ENCODE measurements at places on chromosomes 12 and 14.

- no peak for DNase-seq
Observed at GRCh38 chr14:73991092-73991491, 28.0 kb downstream of the ENTPD5 start.

DNA sequence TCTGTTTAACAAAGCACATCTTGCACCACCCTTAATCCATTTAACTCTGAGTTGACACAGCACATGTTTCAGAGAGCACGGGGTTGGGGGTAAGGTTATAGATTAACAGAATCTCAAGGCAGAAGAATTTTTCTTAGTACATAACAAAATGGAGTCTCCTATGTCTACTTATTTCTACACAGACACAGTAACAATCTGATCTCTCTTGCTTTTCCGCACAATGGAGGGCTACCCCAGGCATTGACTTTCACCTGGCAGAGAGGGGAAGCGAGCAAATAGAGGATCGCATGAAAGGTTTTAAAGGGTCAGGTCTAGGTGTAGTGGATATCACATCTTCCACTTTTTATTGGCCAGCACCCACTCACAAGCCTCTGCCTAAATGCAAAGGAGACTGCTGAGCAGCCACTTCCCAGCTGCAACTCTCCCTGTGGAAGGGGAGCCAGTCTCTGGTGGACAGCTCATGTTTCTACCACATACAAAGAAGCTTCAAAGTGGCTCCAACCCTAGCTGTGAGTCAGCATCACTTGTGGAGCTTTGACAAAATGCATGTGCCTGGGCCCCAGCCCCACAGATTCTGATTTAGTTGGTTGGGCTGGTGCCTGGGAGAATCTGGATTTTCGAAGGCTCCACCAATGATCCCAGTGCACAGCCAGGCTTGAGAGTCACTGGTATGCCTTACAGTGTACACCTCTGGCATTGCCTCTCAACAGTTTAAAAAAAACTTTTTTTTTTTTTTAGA is 7.2 kb upstream of the FNTB start:
- no peak for DNase-seq

GRCh38 chr12:104953323-104953722 is 4.8 kb downstream of the SLC41A2 start:
- DNase-seq: no peak

- peak; percentile 43 for DNase-seq
Observed at GRCh38 chr14:31025367-31026076, at the start of gene AP4S1. AP4S1 (plus strand) TSS chr14:31025649; CDS start chr14:31066197, 40,548 bp downstream.

- no peak for DNase-seq
Observed at GRCh38 chr12:92786045-92786444, 83.3 kb downstream of the PLEKHG7 start.

- no peak for DNase-seq
Observed at GRCh38 chr12:25518512-25518911, 34.6 kb downstream of the LMNTD1 start.

- no peak for DNase-seq
Observed at GRCh38 chr12:46410495-46410894, 37.9 kb upstream of the SLC38A2 start.

DNA sequence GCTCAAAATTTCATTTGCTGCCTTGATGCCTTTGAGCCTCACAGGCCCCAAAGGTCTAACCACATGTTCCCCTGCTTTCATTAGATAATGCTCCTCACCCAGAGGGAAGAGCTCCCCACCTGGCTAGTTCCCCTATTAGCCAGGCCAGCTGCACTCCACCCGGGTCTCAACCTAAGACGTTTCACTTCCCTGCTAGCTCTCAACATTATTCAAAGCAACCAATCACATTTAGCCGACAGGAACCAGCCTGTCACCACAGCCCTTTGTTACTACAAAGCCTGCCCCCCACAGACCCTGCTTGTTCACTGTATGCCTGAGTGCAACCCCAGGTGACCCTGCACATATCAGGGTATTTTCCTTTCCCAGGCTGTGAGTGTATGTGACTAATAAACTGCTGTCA is 78.6 kb downstream of the SLC15A5 start:
- no peak for DNase-seq

- DNase-seq: no peak
Observed at GRCh38 chr12:51225771-51226170, 7.9 kb upstream of the POU6F1 start.

DNA sequence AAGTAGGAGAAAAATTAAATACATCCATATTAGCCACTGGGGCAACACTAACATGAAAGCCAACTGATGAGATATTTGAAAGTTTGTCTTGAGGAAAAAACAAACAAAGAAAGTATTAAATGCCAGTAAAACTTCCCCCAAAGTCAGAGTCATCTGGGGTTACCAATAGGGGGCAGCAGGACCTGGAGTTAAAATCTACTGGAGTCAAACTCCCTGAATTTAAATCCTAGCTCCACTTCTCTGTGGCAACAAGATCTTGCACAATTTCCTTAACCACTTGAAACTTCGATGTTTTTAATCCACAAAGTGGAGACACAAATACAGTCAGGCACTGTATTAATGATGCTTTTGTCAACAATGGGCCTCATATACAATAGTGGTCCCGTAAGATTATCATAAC is 14.4 kb downstream of the PLEKHG7 start:
- DNase-seq: no peak

DNA sequence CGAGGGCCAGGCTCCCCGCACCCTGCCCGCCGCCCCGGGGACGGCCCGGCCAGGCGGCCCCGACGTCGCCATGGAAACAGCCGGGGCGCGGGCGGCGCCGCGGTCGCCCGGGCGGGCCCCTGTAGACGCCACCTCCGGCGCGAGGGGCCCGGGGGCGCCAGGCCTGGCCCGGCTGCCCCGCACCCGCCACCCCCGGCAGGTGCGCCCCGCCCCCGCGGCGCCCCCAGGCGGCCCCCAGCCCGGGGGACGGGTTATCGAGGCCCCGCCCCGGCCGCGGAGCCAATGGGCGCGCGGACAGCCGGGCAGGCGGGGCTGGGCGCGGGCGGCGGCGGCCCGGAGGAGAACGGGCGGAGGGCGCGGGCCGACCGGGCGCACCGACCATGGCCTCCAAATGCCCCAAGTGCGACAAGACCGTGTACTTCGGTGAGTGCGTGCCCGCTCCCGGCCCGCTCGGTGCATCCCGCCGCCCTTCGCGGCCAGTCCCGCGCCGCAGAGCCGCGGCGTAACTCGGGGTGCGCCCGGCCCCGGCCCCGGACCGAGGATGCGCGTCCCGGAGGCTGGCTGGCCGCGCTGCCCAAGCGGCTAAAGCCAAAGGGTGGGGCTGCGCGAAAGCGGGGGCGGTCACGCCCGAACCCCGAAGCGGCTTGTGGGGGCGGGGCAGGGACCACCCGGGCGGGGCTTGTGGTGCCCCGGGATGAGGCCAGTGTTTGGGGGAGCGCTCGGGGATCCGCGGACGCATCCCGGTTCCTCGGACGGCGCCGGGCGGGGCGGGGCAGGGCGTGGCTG is at the start of gene CRIP2:
Gene CRIP2, plus strand, starts transcription at position 339 of the 786 bp plus-strand sequence. Its CDS starts 42 bp downstream, at position 381.
- no peak for DNase-seq

DNA sequence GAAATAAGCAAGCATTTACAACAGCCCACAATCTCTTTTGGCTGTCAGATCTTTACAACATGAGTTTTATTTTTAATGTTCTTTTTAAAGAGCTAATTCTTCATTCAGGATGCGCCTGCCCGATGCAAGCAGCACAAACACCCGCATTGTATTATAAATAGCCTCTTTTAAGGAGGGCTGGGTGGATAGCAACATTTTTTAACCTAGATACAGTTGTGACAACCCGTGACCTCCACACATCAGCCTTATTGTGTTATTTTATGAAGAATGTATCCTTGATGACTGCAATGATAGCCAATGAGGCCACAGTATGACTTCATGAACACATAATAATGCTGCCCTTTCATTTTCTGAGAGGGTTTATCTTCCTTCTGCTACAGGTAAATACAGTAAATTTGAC is 173.7 kb downstream of the FOXN3 start:
- no peak for DNase-seq

DNA sequence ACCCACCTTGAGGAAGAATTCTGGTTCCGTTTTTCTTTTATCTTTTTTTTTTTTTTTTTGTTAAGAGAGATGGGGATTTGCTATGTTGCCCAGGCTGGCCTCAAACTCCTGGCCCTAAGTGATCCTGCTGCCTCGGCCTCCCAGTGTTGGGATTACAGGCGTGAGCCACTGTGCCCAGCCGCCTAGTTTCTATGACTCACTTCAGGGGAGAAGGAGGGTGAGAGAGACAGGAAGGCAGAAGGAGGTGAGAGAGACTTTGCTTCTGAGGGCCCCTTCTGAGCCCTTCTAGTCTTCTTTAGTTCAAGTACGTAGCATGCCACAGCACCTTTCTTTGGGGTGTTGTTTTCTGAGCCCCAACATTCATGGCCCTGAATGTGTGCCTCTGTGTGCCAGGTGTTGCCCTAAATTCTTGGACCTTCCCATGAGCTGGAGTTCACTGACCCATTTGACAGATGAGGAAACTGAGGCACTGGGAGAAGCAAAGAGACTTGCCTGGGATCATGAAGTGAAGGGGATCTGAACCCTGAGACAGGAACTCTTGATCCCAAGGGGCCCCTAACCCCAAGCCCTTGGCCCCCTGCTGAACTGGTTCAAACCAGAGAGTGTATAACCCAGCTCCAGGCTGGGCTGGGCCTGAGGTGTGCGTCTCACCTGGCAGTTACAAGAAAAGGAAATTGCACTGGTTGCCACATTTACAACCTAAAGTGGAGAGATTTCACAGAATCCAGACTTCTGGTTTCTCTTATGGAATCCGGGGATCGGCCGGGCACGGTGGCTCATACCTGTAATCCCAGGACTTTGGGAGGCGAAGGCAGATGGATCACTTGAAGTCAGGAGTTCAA is 20.8 kb downstream of the SH2B3 start:
- no peak for DNase-seq

GRCh38 chr12:88238406-88238805 is 96.3 kb downstream of the TMTC3 start:
- DNase-seq: no peak

- no peak for DNase-seq
Observed at GRCh38 chr12:105109465-105110212, 2.1 kb downstream of the WASHC4 start.

DNA sequence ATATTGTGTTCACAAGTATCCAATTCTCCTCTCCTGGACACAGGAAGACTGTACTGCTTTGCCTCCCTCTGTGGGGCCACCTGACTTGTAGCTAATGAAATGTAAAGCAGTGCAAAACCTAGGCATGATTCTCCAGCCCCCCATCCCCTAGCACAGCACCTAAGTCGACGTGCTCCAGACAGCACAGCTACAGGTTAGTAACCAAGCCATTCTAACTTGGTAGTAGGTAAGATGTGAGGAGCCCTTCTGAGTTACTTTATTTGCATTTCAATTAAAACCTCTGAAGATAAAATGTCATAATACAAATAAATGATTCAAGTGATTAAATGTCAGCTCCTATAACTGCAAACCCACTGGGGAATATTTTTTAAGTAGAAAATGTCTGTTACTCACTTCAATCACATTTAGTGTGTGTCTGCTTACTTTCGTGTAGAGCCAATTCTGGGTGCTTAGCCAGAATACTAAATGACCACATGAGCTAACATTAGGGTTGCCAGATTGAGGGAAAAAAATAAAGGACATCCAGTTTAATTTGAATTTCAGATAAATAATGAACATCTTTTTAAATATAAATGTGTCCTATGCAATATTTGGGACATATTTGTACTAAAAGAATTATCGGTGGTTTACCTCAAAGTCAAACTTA is 64.8 kb upstream of the HIF1A start:
- no peak for DNase-seq

DNA sequence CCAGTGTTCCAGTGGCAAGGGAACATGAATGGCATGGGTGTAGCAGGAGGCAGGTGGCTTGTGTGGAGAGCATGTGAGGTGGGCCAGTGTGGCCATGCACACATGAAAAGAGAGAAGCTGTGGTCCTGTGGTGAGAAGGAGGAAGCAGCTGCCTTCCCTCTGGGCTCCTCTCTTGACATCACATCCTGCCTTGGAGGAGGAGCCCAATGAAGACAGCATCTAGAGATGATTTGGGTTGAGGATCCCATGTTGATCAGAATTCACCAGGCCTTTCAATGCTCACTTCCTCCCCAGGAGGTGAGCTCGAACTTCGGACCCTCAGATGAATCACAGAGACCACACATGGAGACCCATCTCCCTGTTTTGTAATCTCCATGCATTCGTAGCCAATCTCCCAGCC is 82.6 kb downstream of the LRRC74A start:
- DNase-seq: no peak

GRCh38 chr12:124242529-124243065 is 52.3 kb upstream of the RFLNA start:
- no peak for DNase-seq

- DNase-seq: no peak
Observed at GRCh38 chr12:57456145-57456700, 1.1 kb downstream of the INHBE start.

DNA sequence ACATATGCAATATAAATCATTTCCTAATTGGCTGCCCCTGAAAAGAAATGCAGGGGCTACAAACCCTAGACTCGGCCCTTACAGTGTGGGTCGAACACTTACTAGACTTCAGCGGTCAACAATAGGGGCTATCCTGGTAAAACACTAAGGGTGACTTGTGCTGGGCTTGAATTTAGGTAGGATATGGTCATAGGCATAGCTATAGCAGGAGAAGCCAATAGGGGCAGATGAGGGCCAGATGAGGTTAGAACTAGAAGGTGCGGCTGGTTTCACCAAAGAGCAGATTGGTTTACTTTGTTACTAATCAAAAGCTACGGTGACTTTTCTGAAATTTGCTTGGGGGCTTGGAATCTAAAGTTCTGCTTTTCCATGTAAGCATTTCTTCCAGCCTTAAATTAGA is 282.3 kb upstream of the DIO2 start:
- DNase-seq: no peak

DNA sequence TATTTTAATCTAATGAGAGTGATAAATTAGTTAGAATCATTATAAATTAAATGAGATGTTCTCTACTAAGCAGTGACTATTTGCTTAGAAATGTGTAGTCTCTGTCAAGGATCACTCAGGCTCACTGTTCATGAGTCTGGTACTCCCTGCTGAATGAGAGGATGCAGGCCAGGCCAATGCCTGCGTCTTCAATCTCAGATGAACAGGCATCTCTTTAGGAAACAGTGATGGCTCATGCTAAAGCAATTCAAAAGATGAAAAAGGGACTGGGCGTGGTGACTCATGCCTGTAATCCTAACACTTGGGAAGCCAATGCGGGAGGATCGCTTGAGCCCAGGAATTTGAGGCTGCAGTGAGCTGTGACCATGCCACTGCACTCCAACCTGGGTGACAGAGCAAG is 106.8 kb downstream of the ZFC3H1 start:
- no peak for DNase-seq

GRCh38 chr12:62834971-62835547 is 99.9 kb downstream of the PPM1H start:
- DNase-seq: no peak

DNA sequence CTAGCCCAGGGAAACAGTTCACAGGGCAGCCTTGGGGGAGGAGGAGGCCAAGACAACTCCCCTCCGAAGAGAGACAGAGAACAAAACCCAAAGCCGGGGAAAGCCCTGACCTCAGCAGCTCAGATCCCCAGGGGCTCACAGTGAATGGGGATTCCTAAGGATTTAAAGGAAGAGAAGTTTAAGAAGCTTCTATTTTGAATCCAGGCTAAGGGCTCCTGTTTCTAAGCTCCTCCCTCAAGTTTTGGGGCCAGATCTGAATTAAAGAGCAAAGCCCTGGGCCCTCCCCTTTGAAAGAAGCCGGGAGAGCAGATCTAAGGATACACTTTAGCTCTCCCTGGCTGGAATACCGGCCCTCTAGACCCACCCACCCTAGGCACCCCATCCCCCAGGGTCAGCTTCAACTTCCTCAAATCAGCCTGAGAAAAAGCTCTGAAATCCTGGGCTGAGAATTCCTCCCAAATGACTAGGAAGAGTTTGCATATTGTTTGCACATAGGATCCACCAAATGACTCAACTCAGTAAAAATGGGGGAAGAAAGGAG is 3.9 kb downstream of the KDM2B start:
- DNase-seq: no peak
